ENCODE measurements at places on chromosomes 12 and 14.

GRCh38 chr14:75469606-75470237, 41.9 kb downstream of the JDP2 start:
- no peaks in the 10 kb centered on the region for H3K4me1 ChIP-seq
- H3K36me3 ChIP-seq = peaks cover 6% of the 10 kb centered on the region
- no peak overlapping the region for H3K4me3 ChIP-seq
- no peak for DNase-seq
- no peaks in the 10 kb centered on the region for H3K27me3 ChIP-seq

GRCh38 chr12:21438643-21439042, 1.2 kb downstream of the PYROXD1 start:
- H3K27me3 ChIP-seq = no peaks in the 10 kb centered on the region
- DNase-seq = no peak
- no peak overlapping the region for H3K27ac ChIP-seq
- no peaks in the 10 kb centered on the region for H3K4me1 ChIP-seq
- no peaks in the 10 kb centered on the region for H3K36me3 ChIP-seq
- no peak overlapping the region for H3K4me3 ChIP-seq

GRCh38 chr14:36068777-36069534, 107.6 kb downstream of the PTCSC3 start:
- DNase-seq = no peak
- 0 out of 2 replicates have a peak, but pooled peaks cover 1% of the 10 kb centered on the region for H3K4me1 ChIP-seq
- no peaks in the 10 kb centered on the region for H3K36me3 ChIP-seq
- no peak overlapping the region for H3K4me3 ChIP-seq
- H3K27me3 ChIP-seq = no peaks in the 10 kb centered on the region

DNA sequence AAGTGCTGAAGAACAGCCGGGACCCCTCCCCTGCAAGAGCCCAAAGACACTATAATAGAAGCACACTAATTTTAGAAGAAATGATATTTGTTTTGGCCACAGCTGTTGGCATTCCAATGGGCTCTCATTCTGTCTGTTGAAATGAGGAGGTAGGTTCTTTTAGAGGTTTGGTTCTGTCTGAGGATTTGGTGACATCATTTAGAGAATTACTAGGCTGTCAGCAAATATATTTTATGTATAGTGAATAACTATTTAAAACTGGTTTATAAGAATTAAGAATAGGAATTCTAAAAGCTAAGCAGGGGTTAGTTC, 200.7 kb upstream of the SLC38A2 start:
- no peak overlapping the region for H3K27ac ChIP-seq
- no peak for DNase-seq
- H3K27me3 ChIP-seq = no peaks in the 10 kb centered on the region
- H3K4me3 ChIP-seq = no peak overlapping the region
- no peaks in the 10 kb centered on the region for H3K4me1 ChIP-seq

- H3K36me3 ChIP-seq = no peaks in the 10 kb centered on the region
- DNase-seq = no peak
- H3K4me1 ChIP-seq = no peaks in the 10 kb centered on the region
- no peaks in the 10 kb centered on the region for H3K27me3 ChIP-seq
Observed at GRCh38 chr14:29518335-29518734, 409.3 kb downstream of the PRKD1 start.

DNA sequence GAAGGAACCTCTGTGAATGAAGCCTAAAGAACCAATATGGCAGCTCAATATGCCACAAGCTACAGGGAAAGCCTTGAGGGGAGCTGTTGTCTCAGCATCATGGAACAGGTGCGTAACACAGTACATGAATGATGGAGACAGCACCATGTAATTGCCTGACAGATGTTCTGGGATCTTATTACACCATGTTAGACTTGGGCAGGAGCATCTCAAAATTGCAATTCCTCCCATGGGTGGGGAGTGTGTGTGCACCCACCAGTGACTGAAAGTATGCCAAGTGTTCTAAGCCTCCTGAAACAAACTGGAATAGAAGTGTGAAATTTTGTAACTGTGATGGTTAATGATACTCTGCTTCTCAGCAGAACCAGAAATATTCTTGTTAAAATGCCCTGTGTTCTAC, 151.0 kb upstream of the SRRM4 start:
- no peaks in the 10 kb centered on the region for H3K4me1 ChIP-seq
- no peaks in the 10 kb centered on the region for H3K27me3 ChIP-seq
- H3K27ac ChIP-seq = no peak overlapping the region
- H3K4me3 ChIP-seq = no peak overlapping the region
- no peaks in the 10 kb centered on the region for H3K36me3 ChIP-seq

DNA sequence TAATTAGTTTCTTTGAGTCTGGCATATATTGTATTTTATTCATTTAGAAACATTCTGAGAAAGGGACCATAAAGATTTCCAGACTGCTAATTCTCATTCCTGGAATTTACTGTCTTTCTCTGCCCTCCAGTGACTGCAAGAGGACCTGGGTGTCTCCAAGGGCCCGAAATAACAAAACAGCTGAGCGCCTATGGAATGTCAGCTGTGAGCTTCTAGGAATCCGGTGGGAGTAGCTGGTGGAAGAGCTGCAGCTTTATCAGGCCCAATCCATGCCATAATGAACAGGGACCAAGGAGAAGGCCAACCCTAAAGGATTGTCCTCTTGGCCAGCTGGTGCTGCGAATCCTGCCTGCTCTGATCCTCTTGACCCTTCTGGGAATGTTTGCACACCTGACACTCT, 31.9 kb downstream of the RDH12 start:
- no peaks in the 10 kb centered on the region for H3K27me3 ChIP-seq
- no peaks in the 10 kb centered on the region for H3K4me1 ChIP-seq
- H3K27ac ChIP-seq = no peak overlapping the region
- no peak overlapping the region for H3K4me3 ChIP-seq
- no peak for DNase-seq
- no peaks in the 10 kb centered on the region for H3K36me3 ChIP-seq

DNA sequence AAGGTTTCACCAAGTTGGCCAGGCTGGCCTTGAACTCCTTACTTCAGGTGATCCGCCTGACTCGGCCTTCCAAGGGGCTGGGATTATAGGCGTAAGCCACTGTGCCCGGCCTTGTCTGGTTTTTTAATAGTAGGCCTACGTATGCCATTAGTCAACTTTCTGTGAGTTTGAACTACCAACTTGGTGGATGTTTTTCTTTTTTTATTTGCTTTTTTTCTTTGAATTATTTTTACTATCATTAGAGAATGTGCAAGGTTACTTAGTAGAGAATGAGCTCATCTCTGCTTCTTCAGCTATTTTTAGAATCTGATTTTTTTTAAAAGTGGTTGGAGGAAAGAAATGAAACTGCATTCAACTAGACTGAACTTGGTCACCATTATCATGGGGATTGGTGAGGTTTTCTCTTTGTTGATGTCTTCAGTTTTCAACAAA, 51.4 kb downstream of the HMGA2 start:
- H3K36me3 ChIP-seq = no peaks in the 10 kb centered on the region
- no peak for DNase-seq
- peaks cover 4% of the 10 kb centered on the region for H3K4me1 ChIP-seq
- no peak overlapping the region for H3K27ac ChIP-seq
- H3K4me3 ChIP-seq = no peak overlapping the region

DNA sequence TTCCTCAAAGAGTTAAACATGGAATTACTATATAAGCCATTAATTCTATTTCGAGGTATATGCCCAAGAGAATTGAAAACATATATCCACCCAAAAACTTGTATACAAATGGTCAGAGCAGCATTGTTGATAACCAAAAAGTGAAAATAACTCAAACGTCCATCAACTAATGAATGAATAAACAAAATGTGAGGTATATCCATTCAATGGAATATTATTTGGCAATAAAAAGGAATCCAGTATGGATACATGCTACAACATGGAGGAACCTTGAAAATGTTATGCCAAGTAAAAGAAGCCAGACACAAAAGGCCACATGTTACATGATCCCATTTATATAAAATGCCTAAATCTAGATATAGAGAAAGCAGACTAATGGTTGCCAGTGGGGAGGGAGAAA, 36.0 kb downstream of the SLC25A47 start:
- DNase-seq = no peak
- H3K36me3 ChIP-seq = peaks cover 20% of the 10 kb centered on the region
- no peak overlapping the region for H3K27ac ChIP-seq
- H3K4me1 ChIP-seq = no peaks in the 10 kb centered on the region

DNA sequence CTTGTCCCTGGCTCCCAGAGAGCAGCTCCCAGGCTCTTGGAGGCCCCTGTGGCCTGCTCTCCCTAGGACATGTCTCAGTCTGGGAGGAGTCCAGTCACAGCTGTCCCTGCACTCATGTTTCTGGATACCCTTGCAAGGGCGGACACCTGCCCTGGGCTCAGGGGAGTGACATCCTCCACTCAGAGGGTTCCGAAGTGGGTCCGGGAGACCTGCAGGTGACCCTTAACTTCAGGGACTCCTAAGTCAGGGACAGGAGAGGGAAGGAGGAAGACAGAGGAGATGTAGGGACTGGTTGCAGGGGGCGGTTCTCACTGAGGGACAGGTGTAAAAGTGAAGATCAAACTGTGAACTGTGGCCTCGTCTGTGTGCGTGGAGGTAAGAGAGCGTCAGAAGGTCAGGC, 37.6 kb downstream of the CACNA2D4 start:
- no peaks in the 10 kb centered on the region for H3K36me3 ChIP-seq
- no peak for DNase-seq
- no peaks in the 10 kb centered on the region for H3K27me3 ChIP-seq
- no peak overlapping the region for H3K27ac ChIP-seq
- no peak overlapping the region for H3K4me3 ChIP-seq
- H3K4me1 ChIP-seq = no peaks in the 10 kb centered on the region

GRCh38 chr12:120258323-120258896, 7.1 kb downstream of the PXN start:
- no peak overlapping the region for H3K4me3 ChIP-seq
- no peak overlapping the region for H3K27ac ChIP-seq
- H3K36me3 ChIP-seq = 0 out of 2 replicates have a peak, but pooled peaks cover 3% of the 10 kb centered on the region
- peaks cover 12% of the 10 kb centered on the region for H3K4me1 ChIP-seq

- H3K27me3 ChIP-seq = no peaks in the 10 kb centered on the region
- DNase-seq = peak; percentile 61
- no peaks in the 10 kb centered on the region for H3K36me3 ChIP-seq
- H3K27ac ChIP-seq = no peak overlapping the region
- H3K4me3 ChIP-seq = no peak overlapping the region
Observed at GRCh38 chr12:114166362-114166761, 200.2 kb upstream of the RBM19 start.

DNA sequence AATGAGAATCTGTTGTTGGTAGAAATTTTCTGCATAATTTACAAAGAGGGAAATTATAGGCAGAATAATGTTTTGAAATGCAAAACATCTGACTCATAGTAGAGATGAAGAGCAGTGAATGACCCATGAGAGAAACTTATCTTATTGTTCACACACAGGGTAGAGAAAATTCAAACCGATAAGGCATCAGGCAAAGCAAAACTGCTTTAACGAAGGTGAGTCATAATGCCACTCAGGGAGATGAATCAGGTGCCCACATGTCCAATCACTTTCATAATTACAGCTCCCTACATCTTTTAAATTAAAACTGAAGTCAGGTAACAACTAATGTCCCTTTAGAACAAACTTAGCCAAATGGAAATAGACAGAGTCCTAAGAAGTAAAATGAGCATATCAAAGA, 265.6 kb upstream of the GARIN6 start:
- H3K4me3 ChIP-seq = no peak overlapping the region
- no peaks in the 10 kb centered on the region for H3K27me3 ChIP-seq
- no peak overlapping the region for H3K27ac ChIP-seq
- DNase-seq = no peak
- no peaks in the 10 kb centered on the region for H3K36me3 ChIP-seq

DNA sequence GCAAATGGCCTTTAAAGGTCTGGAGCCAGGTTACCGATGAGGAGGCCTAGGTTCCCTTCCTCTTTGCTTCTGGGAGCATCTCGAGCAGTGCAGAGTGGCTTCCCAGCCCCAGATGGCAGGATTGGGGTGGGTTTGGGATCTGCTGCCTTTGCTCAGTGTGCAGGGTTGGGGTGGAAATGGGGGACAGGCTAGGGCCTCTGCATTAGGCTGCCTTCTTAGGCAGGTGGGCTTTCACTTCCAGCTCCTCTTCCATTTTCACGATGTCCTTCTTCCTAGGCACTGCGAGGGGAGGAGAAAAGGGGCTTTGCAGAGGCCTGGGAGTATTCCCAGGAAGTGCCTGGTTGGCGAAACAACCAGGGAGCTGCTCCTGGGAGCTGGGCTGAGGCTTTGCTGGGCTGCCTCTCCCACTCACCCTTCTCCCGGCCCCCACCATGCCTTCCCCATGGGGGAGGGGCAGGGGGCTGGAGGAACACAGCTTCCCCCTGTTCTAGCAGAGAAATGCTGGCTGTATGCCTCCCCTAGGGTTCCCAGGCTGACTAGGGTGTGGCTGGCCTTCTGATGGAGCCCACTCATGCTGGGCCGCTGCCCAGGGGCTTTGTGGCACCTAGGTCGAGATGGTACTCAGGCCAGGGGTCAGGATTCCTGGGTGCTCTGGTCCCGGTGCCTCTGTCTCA, 2.4 kb downstream of the NR4A1 start:
- no peak overlapping the region for H3K27ac ChIP-seq
- H3K36me3 ChIP-seq = peaks cover 16% of the 10 kb centered on the region
- no peaks in the 10 kb centered on the region for H3K4me1 ChIP-seq

DNA sequence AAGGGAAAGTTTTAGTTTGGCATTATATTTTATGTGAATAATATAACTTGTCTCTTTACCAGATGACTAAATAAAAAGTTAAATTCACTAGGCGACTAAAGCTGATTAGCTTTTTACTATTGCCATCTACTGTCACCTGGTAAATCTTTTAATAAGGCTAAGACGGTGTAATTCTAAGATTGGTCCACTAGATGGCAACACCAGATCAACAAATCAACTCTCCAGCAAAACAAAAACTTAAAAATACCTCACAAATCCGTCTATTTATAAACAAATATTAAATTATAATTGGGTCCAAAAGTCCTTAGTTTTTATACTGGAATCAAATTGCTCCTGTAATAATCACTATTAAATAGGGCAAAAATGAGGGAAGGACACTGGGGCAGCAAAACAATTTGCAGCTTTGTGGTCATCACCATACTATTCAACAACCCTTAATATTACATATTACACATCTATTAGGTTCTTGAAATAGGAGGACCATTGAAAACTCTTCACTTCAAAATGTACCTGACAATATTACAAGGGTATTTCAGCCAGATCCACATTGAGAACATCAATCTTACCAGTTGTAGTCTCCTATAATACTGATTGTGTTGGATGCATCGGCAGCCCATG, 47.9 kb downstream of the GALC start:
- no peak overlapping the region for H3K4me3 ChIP-seq
- H3K27me3 ChIP-seq = no peaks in the 10 kb centered on the region
- peak; percentile 25 for DNase-seq
- no peaks in the 10 kb centered on the region for H3K36me3 ChIP-seq
- H3K4me1 ChIP-seq = no peaks in the 10 kb centered on the region
- H3K27ac ChIP-seq = no peak overlapping the region

GRCh38 chr12:128977441-128977840, 124.2 kb downstream of the GLT1D1 start:
- no peak overlapping the region for H3K27ac ChIP-seq
- H3K4me3 ChIP-seq = no peak overlapping the region
- no peaks in the 10 kb centered on the region for H3K4me1 ChIP-seq
- no peaks in the 10 kb centered on the region for H3K36me3 ChIP-seq
- no peaks in the 10 kb centered on the region for H3K27me3 ChIP-seq
- DNase-seq = no peak

Measured in iPS DF 6.9 (cell line).